Inflammatory macrophage (primary cell): ENCODE measurements at places on chromosomes 6 and 20.

DNA sequence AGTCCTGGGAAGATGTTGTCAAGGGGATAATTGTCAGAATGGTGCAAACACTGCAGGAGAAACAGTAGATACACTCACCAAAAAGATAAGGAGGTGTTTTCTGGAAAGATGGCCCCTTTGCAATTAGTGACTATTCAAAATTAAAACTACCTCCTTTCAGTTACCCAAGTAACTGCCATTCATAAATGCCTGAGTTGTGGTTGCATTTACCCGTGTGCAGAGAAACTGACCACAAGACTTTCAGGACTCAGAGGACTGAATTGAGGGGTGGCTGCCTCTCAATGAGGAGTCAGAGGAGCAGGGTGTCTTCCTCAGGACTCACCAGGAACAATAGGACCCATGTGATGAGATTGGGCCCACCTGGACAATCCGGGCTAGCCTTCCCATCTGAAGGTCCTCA lies 39.0 kb downstream of the GCM1 start:
- no peak for DNase-seq

DNA sequence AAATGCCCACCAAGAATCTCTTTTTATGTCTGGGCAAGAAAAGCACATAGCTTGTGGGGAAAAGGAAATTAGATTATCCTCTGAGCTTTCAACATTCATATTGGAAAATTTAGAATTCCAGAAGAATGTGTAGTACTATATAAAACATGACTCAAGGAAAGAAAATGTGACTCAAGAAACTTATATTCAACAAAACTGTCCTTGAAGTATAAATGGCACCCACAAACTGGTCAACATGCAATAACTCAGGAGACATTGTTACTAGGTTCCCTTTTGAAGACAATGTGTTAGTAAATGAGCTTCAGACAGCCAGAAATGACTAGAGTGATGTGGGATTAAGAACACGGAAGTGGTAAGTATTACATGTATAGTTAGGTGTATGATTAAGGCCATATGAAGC lies 26.1 kb upstream of the TINAG start:
- DNase-seq = no peak

GRCh38 chr20:10998476-10998875 lies 324.7 kb upstream of the JAG1 start:
- no peak for DNase-seq

- no peak for DNase-seq
These were observed 248.8 kb downstream of the SAMD5 start for GRCh38 chr6:147757291-147757690.
